ENCODE measurements at places on chromosomes 3 and 15. TPM values are rescaled to one million over a fixed set of nuclear protein-coding genes. Genes with fewer than 3 reads are reported as not detected.

Gene CCDC191
- total RNA-seq: 7.3 TPM

Gene MAP6D1
- 1.1 TPM for total RNA-seq

Gene SNRPN
- 31.9 TPM for total RNA-seq

Gene GOLGA6L9
- total RNA-seq: 7.4 TPM

Gene ZBED2
- total RNA-seq: not detected

Gene CCDC13
- total RNA-seq: not detected

Gene TEX264
- total RNA-seq: 42.7 TPM

Gene CCR1
- not detected for total RNA-seq

Gene TIGIT
- 2.3 TPM for total RNA-seq

Gene EBLN2
- total RNA-seq: 9.5 TPM

Gene CCRL2
- total RNA-seq: 2.2 TPM

Gene GOLGA8G
- not detected for total RNA-seq

Gene GLDN
- total RNA-seq: not detected

Gene CHL1
- total RNA-seq: 1.0 TPM

Gene PIGBOS1
- 15.6 TPM for total RNA-seq

Gene ALDH1A2
- not detected for total RNA-seq

Gene CGNL1
- not detected for total RNA-seq

Gene KIF15
- total RNA-seq: 37.0 TPM

Gene PODXL2
- total RNA-seq: 16.1 TPM

Gene DYNLT2B
- total RNA-seq: 25.5 TPM

Gene ENTPD3
- total RNA-seq: not detected

Gene ACKR2
- 2.9 TPM for total RNA-seq

Gene PGBD4
- 4.1 TPM for total RNA-seq

Gene ANKDD1A
- total RNA-seq: 3.1 TPM

Gene KLHL6
- 169 TPM for total RNA-seq

Gene TRH
- total RNA-seq: not detected

Gene SLC27A2
- total RNA-seq: not detected

Gene UPK1B
- not detected for total RNA-seq

Gene TRIM69
- total RNA-seq: 33.7 TPM

Gene ARHGEF3
- total RNA-seq: 21.7 TPM

Gene NKIRAS1
- total RNA-seq: 3.7 TPM

Gene AADACL2
- not detected for total RNA-seq

Gene REC114
- not detected for total RNA-seq

Gene SHC4
- total RNA-seq: 0.33 TPM

Gene SLCO2A1
- total RNA-seq: not detected

Gene C3orf62
- 11.7 TPM for total RNA-seq

Gene CHDH
- 1.4 TPM for total RNA-seq

Gene ARIH1
- total RNA-seq: 142 TPM

Gene COLQ
- 0.42 TPM for total RNA-seq

Gene OR5H15
- total RNA-seq: not detected

Gene FETUB
- not detected for total RNA-seq

Gene ITGB5
- total RNA-seq: not detected

Gene ELL3
- 134 TPM for total RNA-seq

Gene GPR62
- not detected for total RNA-seq

Gene ERICH6
- total RNA-seq: not detected

Gene ESYT3
- total RNA-seq: not detected

Gene NISCH
- total RNA-seq: 73.3 TPM

Gene AMOTL2
- total RNA-seq: not detected

Data from OCI-LY7 (cell line).